Activated CD8-positive, alpha-beta memory T cell treated with anti-CD3 and anti-CD28 coated beads, Interleukin-2, amount 10 ng/mL, durations not matched to agents 7 days and 5 days (primary cell): ENCODE measurements at places on chromosomes 2 and 18. TPM values are rescaled to one million over a fixed set of nuclear protein-coding genes. Genes with fewer than 3 reads are reported as not detected.
A peak's percentile ranks its signal among the peaks of the same experiment; 100 is the strongest.

- DNase-seq, result no peak
Observed at GRCh38 chr2:236977063-236977851, 108.4 kb upstream of the COPS8 start.

DNA sequence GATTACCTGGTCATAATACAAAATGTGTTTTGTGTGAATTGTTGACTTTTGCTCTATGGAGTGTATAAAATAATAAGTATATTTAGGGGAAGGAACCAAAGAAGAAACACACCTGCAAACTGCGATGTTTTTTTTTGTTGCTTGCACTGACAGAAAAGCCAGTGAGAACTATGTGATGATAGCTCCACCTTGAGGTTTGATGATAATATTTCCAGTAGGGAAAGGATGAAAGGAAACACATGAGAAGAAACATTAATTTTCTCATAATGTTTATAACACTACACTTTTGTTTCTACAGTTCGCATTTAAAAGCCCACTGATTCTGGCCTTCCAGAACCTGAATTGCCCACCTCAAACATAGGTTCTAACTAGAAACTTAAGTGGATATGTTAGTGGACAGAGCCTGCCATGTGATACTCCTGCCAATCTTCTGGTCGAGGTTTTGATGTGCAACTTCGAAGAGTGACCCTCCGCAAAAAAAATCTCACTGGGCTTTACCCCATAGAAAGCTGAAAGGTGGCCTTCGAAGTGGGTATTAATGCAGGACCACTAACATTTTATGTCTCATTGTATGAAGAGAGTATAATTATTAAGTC, 476.4 kb upstream of the SPHKAP start:
- DNase-seq, result no peak

KCNF1 gene
- total RNA-seq, result not detected

RNPEPL1 gene
- 152 TPM for total RNA-seq

DNA sequence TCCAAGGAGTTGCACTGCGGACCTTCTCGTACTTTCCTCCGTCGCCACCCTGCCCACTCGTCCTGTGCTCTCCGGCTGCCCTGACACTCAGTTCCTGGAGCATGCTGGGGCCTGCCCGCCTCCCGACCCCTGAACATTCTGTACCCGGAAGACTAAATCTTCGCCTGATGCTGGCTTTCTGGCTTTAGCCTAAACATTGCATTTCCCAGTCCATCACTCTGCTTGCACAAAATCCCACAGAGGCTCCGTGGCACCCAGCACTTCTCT, 550 bp upstream of the SFXN5 start:
- DNase-seq, result peak; percentile 56
